ENCODE measurements at places on chromosomes 6 and 20. TPM values are rescaled to one million over a fixed set of nuclear protein-coding genes. Genes with fewer than 3 reads are reported as not detected.

RAD21L1 gene
- not detected for total RNA-seq

GRCh38 chr6:48150701-48151100 lies 39.7 kb upstream of the PTCHD4 start:
- no peak for DNase-seq

RAB23 gene
- total RNA-seq: 10.8 TPM

TUBB2B gene
- 1.3 TPM for total RNA-seq

OSBPL2 gene
- total RNA-seq: 52.3 TPM

ACSS1 gene
- total RNA-seq: 143 TPM

GRCh38 chr6:47310131-47310480 lies 401 bp upstream of the TNFRSF21 start:
- DNase-seq: no peak

GRCh38 chr6:89133981-89134380 lies 11.9 kb upstream of the PM20D2 start:
- no peak for DNase-seq

- no peak for DNase-seq
Observed at GRCh38 chr20:46584508-46584907, 34.1 kb upstream of the OCSTAMP start.

KCNK5 gene
- total RNA-seq: 0.65 TPM

DNA sequence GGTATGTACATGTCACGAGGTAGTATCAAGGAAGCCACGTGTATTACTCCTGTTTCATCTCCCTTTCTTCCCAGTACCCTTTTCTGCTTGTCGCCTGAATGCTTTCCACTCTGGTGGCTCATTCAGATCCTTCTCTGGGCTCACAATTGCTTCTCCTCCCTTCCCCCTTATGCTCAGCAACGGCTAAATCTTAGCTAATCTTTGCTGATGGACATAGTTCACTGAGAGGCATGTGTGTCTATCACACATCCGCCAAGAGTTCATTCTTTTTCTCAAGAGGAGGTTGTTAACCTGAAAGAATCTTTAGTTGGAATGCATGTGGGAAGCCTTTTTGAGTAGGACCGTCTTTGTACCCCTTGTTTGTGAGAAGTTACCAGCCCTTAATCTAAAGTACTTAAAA lies 25.8 kb upstream of the MROH8 start:
- no peak for DNase-seq

DNA sequence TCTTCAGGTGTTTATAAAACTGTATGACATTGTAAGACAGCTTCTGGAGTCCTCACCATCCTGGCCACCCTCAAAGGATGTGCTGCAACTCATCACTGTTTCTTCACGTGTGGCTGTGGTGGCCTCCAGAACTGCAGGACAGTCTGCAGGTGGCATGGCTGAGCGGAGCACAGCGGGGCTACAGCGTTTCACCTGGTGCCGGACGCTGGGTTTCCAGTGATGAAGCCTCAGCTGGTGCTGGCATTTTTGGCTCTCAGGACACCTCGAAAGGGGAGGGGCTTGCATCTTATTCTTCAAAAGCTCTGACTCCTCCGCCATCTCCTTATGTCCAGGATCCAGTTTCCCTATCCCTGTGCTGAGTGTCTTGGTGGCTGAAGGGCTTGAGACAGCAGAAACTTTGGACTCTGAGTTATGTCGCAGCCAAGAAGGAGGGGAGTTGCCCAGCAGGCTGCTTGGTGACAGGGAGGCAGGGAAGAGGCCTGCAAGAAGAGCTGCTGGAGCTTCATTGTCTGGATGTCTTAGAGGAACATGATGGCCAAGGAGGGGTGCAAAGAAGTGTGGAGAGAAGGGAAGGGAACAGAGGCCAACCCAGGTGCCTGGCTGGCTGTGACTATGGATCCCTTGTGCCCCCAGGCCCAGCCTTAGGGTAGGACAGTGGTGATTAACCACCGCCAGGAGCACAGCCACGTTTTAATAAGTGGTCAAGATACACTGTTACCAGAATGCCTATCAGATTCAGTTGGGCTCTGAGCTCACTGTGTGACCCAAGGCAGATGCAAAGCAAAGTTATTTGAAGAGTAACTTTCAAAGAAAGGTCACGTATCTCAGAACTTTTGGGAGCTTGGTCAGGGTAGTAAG lies 58.7 kb downstream of the GTF2H5 start:
- DNase-seq: no peak

- DNase-seq: no peak
Observed at GRCh38 chr6:162442687-162443086, 284.9 kb downstream of the PRKN start.

GRCh38 chr20:45783656-45784294 lies 7.9 kb downstream of the WFDC3 start:
- DNase-seq: peak; percentile 70

RNF144B gene
- 17.1 TPM for total RNA-seq

HNF4A gene
- not detected for total RNA-seq

DNA sequence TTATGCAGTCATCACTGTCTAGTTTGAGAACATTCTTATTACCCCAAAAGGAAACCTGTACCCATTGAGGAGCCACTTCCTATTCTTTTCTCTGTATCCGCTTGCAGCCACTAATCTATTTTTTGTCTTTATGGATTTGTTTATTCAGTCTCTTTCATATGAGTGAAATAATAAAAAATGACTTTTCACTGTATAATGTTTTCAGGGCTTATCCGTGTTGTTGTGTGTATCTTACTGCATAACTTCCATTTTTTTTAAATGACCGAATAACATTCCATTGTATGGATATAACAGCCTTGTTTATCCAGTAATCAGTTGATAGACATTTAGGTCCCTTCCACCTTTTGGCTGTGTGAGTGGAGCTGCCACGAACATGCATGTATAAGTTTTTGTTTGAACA lies 86.6 kb downstream of the ZFAND3 start:
- DNase-seq: no peak

- no peak for DNase-seq
Observed at GRCh38 chr6:26250698-26251044, 114.3 kb upstream of the BTN3A2 start.

DNA sequence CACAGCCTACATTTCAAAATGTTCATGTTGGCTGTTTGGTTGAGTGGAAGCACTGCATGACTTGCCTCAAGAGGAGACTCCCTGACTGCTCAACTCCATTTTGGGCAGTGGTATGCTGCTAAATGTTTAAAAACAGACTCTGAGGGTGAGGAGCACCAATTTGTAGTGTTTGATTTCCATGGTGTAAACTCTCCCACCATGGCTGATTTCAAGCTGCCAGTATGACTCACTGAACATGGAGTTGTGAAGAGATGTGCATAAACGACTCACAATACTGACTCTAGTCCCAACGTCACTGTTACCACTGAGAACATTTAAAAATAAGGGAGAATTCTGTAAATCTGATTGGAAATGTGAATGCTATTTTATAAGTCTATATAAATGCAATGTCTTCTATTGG lies 70.4 kb downstream of the BACH2 start:
- DNase-seq: no peak

DNA sequence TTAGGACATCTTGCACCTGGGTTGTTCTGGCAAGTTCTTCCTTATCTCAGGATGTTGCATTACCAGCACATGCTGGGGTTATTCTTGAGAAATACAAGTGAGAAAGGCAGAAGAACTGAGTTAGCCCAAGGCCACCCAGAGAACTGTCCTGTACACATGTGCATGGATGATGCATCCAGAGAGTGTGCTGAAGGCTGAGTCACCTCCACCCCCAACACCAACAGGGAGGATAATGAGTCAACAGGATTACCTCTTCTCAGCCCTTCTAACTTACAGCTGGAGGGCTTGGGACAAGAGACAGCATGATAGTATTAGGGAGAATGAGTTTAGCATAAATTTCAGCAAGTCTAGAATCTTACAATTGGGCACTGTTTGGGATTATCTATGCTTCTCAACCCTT lies 8.5 kb downstream of the SCGN start:
- DNase-seq: no peak

DNA sequence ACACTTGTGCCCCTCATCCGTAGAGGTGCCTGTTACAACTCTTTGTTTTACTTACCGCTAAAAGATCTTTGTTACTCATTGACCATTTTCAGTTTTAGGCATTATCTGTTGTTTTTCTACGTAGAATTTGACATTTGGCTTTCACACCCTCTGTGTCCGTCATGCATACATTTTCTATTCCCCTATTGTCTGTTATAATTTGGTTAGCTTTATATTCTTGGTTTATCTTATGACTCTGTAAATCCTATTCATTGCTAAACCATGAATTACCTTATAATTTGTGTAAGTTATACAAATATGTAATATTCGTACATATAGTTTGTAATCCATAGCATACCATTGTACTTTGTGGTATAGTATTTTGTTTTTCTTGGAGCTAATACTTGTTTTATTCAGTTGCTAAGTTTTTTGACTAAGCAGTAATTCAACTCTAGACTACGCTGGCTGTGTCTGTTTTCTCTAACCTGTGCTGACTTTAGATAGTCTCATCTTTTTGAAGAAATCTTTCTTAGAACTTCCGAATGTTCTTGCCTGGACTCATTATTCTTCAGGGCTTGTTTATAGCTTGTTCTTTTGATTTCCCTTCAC lies 21.8 kb downstream of the CDC5L start:
- no peak for DNase-seq

DNA sequence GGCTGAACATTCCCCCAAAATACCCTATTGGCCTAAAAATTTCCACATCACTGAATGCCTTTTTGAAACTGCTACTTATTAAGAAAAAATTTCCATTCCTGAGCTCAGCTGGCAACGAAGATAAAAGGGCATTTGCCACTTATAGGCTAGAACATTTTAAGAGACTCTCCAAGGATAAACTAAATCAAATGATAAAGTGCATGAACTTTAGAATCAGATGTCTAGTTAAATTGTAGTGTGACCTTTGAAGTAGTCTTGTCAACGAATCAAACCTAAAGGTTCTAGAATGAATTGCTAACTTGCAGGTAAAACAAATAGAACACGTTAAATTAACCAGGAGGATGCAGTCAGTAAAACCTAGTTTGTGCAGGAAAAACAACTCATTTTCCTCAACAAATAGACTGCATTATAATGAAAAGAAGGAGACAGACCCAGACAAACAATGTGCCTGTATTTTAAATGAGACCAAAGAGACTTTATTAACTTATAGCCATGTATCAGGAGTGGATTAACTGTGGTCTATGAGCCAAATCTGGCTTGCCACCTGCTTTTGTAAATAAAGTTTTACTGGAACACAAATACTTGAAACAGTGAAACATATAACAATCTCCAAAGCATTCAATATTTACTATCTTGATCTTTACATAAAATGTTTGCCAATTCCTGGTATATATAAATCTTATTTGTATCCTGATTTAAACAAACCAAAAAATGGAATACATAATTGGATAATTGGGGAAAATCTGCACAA lies 184.4 kb downstream of the MEI4 start:
- DNase-seq: no peak

DNA sequence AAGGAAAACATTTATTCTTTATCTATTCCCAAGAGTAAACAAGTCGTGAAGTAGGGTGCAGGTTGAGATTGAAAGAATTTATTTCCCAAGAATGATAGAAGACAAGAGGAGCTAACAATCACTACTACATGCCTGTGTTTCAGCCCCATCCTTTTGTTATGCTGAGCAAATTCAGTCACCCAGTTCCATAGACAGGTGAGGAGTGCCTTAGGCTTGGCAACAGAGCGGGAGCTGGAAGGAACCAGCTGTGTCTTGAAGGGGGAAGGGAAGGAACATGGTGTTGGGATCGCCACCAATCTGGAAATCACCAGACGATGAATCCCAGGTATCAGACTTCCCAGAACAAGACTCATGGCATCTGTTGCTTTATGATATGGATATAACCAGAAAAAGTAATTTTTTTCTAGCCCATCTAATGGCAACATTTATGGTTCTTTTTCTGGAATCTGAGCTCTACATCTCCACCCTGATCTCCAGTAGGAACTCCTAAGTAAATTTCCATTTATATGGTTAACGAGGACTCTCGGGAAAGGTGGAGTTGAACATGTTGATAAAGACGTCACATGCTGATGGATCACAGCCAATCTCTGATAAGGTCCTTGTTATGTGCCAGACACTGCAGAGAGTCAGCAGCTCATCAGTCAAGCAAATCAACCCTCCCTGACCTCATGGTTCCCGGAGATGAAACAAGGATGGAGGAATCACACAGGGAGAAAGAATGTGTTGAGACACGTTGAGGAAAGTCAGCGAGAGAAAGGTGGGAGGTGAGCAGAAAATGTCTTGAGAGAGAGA lies 344.9 kb downstream of the SMOC2 start:
- DNase-seq: no peak

GRCh38 chr6:108454356-108454755 lies 106.4 kb upstream of the FOXO3 start:
- no peak for DNase-seq

CFB gene
- 5.5 TPM for total RNA-seq

- DNase-seq: no peak
Observed at GRCh38 chr6:99016355-99016754, 68.6 kb upstream of the FBXL4 start.

ENPP3 gene
- total RNA-seq: 0.11 TPM

MLN gene
- not detected for total RNA-seq

GRCh38 chr6:111417181-111417585 lies 65.8 kb downstream of the REV3L start:
- DNase-seq: no peak

MDFI gene
- total RNA-seq: 1.1 TPM

SOBP gene
- total RNA-seq: 15.6 TPM

CCM2L gene
- total RNA-seq: 8.5 TPM

DNA sequence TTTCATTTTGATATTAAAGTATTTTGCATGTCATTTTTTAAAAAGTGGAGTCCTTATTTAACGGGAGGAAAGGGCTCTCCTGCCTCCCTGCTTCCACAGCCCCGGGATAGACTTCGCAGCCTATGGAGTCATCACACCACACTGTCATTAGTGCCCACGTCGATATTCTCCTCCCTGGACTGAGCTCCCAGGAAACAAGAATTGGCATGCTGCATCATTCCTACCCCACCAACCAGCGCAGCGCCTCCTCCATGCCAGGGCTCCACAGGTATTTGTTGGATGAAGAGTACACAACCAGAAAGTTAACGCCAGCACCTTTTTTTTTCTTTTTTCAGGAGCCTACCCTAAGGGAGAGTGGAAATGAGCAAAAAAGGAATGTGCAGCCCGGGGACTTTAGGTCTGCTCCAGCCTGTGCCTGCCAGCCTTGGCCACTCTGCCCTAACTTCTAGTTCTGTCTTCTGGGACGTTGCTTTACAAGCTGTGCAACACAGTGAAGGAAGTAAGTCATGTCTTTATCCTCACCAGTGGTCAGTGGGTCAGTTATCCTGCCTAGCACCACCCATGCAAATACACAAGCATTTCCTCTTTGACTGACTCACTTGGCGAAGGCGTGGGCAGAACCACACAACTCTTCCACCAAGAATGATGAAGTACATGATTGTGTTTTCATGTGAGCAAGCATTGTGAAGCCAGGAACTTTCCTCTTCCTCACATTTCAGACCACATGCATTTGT lies 180.7 kb upstream of the UST start:
- DNase-seq: no peak

Data from Right ventricle myocardium superior (tissue), 1 donor.